ENCODE measurements at places on chromosomes 3 and 15.

GRCh38 chr3:127410137-127410488 is 122.3 kb upstream of the PRR20G start:
- DNase-seq: no peak

- DNase-seq: no peak
Observed at GRCh38 chr3:60645801-60646200, 605.5 kb downstream of the FHIT start.

DNA sequence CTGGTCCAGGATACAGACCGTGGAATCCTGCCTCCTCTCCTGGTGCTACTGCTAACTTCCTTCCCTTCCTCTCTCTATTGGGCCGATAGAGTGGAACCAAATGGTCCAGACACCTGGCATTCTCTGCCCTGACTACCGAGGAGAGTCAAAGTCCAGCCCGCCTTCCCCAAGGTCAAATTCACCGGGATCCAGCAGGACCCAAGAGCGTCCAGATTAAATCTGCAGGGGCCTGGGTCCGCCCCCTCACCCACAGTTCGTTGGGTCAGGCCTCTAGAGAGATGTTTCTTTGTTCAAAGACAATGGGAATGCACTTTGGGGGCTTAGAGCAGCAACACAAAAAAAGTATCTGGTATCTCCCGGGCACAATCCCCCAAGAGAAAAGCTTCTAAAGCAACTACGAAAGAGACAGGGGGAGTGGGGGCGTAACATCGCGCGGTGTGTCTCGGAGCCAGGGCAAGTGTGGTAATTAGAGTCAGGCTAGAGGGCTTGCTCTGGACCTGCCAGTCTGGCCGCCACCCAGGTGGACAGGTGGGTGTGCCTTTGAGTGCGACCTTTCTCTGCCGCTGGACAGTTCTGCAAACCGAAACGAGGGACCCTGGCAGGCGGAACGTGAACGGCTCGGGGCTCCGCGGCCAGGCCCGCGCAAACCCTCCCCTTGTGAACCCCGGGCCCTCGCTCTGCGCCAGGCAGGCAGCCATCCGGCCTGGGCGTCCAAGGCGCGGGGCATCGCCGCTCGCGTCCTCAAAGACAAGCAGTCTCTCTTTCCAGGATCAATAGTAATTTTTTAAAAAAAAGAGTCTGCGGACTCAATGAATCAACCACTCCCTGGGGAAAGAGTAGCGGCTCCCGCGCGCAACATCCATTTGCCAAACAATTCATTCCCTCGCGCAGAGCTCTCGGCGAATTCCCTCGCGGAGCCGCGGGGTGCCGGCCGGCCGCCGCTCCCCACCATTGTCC is 806 bp downstream of the KLHL25 start:
- DNase-seq: peak; percentile 32

DNA sequence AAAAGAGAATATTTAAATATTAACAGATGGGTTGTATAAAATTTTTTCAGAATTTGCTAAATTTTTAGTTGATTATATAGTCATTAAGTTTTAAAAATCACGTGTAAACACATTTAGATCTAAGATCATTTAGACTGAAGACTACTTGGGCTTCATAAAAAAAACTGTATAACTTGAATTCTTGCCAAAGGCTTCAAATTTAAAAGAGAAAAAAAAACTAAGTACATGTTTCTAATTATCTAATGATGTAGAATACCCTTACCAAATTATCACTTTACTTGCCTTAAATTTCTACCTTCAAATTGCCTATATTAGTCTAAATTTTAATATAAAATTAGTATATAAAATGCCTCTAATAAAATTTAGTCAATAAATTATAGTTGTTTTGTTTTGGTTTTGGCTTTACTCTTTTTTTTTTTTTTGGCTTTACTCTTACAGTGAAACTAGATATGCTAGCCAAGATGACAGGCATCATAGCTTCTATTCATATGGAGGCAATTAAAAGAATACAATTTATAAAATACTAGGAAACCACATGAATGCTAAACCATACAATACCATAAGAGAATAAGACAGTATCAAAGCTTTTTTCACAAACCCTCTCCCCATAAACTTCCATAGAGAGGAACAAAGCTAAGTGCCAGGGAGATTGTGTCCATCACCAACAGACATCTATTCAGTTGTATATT is 183.1 kb upstream of the KCNMB2 start:
- no peak for DNase-seq

DNA sequence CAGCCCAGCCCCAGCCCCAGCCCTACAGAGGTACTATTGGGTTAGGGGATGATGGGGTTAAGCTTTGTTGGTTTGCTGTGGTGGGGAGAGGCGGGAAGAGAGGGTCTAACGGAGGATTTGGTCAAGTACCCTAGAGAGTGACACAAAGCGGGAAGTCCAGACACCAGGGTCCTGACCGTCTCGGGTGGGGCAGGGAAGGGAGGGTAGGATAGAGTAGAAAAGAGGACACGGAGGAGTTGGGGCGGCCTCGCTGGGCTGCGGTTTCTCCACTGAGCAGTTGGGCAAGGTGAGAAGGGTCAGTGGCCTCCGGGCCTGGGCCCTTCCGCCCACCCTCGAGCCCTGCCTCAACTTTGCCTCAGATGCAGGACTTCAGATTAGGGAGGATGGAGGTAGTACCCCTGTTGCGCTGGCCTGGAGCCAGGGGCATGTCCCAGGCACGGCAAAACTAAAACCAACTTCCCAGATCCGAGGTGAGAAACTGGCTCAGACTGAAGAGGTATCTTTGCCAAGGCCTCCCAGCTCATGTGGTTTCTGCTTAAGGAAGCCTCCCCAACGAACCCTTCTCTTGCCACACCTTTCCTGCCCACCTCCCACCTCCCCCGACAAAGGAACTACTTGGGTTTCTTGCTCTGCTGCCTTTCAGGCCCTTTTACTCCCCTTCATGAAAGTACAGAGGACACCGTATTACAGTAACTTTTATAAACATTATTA is 551 bp downstream of the PML start:
- no peak for DNase-seq

GRCh38 chr15:32651229-32651837 is 9.8 kb downstream of the SCG5 start:
- DNase-seq: peak; percentile 33

- DNase-seq: no peak
Observed at GRCh38 chr15:65244638-65245037, 33.4 kb upstream of the CILP start.

DNA sequence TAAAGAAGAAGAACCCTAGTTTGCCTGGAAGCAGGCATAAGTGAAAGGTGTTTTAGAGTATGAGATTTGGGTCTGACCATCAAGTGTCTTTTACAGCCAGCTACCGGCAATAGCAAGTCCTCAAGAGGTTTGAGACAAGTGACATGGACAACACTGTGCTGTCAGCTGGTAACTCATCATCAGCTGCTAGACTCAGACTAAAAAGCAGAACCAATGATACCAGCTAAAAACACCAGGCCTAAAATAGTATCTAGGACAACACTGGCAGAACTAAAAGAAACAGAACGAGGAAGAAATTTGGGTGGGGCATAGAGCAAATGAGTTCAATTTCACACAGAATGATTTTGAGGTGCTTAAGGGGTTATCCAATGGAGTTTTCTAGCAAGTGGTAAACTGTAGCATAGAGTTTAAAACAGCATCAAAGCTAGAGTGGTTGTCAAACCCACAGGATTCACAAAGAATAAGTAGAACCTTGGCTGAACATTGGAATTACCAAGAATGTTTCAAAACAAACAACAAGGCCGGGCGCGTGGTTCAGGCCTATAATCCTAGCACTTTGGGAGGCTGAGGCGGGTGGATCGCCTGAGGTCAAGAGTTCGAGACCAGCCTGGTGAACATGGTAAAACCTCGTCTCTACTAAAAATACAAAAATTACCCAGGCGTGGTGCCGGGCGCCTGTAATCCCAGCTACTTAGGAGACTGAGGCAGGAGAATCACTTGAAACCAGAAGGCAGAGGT is 3.9 kb downstream of the CIAO2A start:
- DNase-seq: no peak

DNA sequence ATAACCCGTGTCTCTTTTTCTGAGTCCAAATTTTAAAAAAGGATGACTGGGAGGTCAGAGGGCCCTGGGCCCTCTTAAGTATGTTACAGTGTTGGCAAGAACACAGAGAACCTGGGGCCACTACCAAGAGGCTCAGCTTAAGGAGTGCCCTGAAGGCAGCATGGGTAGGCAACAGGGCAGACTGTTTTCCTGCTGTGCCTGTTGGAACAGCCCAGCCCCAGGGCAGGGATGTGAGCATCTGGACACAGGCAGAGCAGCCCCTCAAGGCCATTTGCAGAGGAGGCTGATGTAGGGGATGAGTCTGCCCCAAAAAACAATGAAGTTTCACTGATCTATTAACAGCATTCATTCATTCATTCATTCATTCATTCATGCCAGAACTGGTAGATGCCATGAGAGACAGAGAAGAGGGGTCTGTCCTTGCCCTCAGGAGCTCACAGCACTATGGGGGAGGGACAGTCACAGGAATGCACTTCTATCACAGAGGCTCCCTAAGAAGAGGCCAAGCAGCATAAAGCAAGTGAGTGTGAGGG is 2.2 kb upstream of the LTF start:
- no peak for DNase-seq

DNA sequence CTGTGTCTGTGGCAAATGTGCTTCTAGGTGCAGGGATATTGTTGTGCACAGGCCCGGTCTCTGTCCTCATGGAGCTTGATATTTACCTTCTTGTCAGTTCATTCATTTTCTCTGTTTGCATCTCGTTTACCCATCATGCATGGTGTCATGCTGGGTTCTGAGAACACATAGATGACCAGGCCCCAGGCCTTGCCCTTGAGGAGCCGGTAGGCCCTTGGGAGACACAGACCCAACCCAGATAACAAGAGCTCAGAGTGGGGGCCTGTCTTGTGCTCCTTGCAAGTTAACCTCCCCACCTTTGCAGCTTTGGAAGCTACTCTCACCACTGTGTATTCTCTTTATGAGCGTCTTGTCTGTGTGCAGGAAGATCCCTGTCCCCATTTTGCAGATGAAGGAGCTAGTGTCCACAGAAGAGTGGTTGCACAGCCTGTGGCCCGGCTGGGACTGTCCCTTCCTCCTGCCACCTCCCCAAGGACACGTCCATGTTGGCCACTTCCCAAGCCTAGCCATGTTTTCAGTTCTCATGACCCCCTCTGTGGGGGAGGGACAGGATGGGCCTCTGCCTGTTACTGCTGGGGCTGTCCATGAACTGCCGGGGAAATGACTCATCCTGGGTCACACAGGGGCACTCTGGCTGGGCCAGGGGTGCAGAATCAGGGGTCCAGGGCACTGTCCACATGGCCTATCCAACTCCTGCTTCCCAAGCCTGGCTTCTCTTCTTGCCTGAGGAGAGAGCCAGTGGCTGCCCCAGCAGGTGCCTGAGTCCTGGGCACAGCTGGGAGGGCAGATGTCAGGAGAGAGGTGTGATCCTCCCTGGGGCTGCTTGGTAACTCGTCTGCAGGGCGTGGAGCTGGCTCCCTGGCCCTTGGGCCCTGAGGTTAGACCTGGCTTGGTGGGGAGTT is 3.4 kb downstream of the SNX33 start:
- DNase-seq: no peak

GRCh38 chr3:185335799-185336198 is 27.1 kb upstream of the MAP3K13 start:
- no peak for DNase-seq

DNA sequence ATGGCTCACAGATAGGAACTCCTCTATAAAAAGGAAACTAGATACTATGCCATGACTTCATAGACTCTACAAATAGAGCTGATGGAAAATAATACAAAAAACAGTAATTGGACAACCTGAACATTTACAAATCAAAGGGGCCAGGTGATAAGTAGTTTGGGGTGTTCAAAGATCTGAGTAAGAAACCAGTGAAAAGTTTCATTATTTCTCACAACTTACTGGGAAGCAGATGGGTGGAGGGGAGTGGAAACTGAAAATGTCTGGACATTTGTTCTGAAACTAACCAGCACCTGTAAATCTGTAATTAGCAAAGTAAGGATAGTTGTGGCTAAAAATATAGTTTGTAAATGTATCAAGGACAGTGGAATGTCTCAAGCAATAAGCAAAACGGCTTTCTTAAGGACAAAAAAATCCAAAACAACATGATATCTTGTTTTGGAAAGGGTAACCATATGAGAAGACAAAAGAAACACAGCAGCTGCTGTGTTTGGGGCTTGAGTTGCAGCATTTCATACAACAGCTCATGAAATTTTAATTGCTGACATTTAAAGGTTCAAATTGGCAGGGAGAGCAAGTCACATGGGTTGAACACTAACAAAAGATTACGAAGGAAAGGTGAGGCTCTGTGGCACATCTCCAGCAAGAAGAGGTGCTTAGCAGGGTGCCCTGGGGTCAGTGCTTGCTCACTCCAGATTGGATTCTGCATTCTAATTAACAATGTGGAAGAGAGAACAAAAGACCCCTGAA is 26.8 kb upstream of the THBS1 start:
- DNase-seq: no peak

DNA sequence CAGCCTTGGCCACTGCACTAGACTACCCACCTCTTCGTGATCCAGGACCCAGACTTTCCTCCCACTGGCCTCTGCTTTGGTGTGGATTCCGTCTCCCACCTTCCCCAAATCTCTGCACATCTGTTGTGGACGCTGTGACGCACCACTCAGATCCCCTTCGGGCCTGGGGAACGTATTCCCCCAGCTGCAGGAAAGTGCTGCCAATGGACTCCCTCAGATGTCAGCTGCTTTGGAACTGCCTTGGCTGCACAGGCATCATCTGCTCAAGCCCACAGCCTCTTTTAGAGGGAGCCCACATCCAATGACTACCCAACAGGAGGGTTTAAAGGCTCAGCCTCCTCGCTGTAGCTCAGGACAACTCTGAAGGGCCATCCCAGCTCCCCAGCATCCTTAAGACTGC is 134.2 kb upstream of the RAD18 start:
- no peak for DNase-seq

GRCh38 chr3:57256844-57257243 is 29.3 kb downstream of the APPL1 start:
- no peak for DNase-seq

DNA sequence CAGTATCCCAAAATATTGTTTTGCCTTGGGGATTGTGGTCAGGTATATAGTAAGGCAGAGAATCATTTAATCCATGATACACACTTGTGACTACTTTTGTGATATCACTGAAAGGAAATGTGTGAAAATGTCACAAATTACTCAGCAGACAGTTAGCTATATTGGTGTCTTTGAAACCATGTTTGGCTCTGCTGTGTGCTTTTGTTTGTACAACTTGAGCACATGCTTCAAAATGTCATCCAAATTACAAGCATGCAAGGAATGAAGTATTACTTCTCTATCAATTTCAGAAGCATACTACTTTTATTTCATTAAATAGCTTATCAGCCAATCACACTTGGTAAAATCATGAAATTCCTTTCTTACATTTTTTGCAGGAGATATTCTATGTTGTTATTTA is 619.0 kb upstream of the AGTR1 start:
- no peak for DNase-seq

GRCh38 chr3:52715714-52716305 is 9.9 kb downstream of the SPCS1 start:
- DNase-seq: no peak

GRCh38 chr3:153881201-153881600 is 240.0 kb upstream of the ARHGEF26 start:
- no peak for DNase-seq

Data from T-helper 2 cell treated with Interferon-gamma antibody and Interleukin-4, amounts not matched to agents 5 μg/mL and 100 μg/mL, for 36 hours (primary cell).